Stimulated activated CD4-positive, alpha-beta T cell treated with anti-CD3 and anti-CD28 coated beads, Interleukin-4, amount 100 ng/mL, for 24 hours (primary cell): ENCODE measurements at places on chromosomes 1 and 21.
A peak's percentile ranks its signal among the peaks of the same experiment; 100 is the strongest.

GRCh38 chr1:183870351-183871077, 65.6 kb downstream of the RGL1 start:
- DNase-seq: no peak

GRCh38 chr1:42419126-42419821, 36.5 kb downstream of the ZMYND12 start:
- no peak for DNase-seq

DNA sequence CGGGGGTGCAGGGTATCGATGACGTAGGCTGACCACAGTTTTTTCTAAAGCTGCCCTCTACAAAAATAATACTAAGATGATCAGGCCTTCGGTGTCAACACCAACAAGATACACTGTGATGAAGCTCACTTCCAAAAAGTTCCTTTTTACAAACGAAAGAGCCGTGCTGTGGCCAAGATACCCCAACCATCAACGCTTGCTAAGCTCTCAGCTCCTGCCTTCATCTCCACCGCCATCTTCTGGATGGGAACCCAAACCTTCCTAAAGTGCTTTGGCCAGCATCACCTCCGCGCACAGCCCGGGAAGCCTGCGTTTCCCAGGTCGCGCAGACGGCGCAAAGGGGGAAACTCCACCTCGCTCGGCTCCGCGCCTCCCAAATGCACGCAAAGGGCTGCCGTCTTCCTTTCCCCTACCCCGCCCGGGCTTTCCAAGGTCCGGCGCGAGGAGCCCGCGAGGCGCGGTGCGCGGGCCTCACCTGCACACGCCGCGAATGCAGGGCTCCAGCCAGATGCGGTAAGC, 541 bp downstream of the USP48 start:
- peak; percentile 57 for DNase-seq

GRCh38 chr1:28365864-28366263, 3.7 kb upstream of the PHACTR4 start:
- no peak for DNase-seq

DNA sequence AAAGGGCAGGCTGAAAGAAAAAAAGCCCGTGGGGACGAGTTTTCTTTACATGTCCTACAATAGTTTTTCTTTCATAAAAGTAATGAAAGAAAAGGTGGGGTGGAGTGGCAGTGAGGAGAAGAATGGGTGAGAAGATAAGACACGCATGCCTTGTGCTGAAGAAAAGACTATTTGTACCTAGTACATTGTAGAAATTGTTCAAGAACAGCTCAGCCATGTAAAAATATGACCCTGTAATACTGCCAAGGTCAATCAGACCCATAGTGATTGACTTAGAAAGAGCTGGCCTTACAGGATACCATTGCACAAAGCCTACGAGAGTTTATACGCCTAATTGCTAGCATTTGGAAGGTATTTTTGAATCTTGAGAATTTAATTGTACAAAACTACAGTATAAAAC, 126.0 kb upstream of the NRIP1 start:
- DNase-seq: no peak

DNA sequence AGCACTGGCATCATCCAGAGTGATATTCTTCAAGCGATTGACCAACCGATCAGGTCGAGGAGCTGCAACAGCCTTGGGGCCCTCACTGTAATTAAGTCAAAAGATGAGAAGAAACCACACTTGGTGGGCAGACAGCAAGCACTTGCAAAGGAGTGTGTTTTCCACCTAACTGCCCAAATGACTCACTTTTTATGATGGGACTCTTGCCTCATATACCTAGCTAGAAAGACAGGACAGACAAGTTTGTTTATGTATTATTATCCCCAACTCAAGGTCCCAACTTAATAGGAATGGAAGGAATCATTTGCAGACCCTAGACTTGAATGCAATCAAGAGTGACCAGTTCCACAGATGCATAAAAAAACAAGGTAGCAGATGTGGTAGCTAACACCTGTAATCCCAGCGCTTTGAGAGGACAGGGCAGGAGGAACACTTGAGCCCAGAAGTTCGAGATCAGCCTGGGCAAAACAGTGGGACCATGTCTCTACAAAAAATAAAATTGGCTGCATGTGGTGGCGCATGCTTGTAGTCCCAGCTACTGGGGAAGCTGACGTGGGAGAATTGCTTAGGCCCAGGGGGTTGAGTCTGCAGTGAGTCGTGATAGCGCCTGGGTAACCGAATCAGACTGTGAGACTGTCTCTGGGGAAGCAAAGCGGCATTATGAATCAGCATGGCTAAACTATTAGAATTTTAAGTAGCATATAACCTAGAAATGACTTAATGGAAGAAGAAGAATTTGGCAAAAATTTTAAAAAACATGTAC, 2.3 kb upstream of the NRAS start:
- DNase-seq: peak; percentile 36

GRCh38 chr1:22861764-22862440, 110.8 kb downstream of the LACTBL1 start:
- DNase-seq: no peak

- peak; percentile 47 for DNase-seq
These were observed 105.4 kb downstream of the SLC45A1 start for GRCh38 chr1:8423269-8423691.

DNA sequence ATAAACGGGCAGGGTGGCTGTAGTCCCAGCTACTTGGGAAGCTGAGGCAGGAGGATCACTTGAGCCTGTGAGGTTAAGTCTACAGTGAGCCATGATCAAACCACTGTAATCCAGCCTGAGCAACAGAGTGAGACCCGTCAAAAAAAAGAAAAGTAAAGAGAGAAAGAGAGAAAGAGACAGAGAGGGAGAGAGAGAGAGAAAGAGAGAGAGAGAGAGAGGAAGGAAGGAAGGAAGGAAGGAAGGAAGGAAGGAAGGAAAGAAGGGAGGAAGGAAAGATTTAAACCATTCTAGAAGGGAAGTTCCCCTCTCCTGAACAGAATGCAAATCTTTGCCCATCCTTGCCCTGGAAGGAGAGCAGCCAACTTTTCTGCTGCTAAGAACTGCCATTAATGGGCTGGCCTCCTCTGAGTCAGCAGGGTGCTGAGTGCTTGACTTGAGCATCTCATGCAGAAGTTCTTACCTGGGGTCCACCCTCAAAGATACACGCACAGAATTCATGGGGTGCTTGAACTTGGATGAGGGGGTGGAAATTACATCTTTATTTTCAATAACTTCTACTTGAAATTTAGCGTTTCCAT, 24.5 kb upstream of the TARDBP start:
- DNase-seq: no peak

GRCh38 chr1:32197837-32198236, 2.6 kb upstream of the CCDC28B start:
- no peak for DNase-seq

DNA sequence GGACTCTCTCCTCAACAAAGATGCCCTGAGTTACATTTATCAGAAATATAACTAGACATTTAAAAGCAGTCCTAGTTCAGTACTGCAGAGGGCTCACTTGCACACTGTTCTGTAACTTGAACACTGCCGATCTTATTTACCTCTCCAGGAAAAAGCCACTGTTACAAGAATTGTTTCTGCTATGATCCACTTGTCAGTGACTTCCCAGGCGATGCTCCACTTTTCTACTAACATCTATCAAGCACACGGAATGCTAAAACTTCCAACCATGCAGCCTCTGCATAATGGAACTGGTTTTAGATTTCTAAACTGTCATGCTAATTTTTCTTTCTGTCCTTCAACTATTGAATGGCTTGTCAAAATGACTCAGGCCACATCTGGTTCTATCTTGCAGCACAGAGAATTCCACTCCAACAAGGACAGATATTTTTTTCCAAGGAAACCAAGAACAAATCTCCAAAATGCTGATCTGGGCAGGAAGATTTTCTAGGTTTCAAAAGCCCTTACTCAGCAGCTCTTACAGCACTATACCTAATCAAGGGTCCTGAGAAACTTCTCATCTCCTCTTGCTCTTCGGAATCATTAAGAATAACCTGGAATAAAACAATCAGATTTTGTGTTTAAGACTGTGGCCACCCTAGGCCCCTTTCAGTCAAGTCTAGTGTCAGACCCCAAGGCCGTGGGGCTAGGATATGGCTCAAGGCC, 9.9 kb downstream of the SEC16B start:
- no peak for DNase-seq

GRCh38 chr1:1752636-1753606, 25.3 kb downstream of the NADK start:
- no peak for DNase-seq

GRCh38 chr1:15432324-15432723, 5.9 kb upstream of the CTRC start:
- no peak for DNase-seq
